Activated CD4-positive, alpha-beta T cell treated with anti-CD3 and anti-CD28 coated beads, Interleukin-2, amount 10 ng/mL, durations not matched to agents 7 days and 5 days (primary cell): ENCODE measurements at places on chromosomes 1 and 21. TPM values are rescaled to one million over a fixed set of nuclear protein-coding genes. Genes with fewer than 3 reads are reported as not detected.
A peak's percentile ranks its signal among the peaks of the same experiment; 100 is the strongest.

Gene SPATA1
- 1.7 TPM for total RNA-seq

Gene FAM167B
- total RNA-seq = 0.58 TPM

Gene A3GALT2
- total RNA-seq = not detected

DNA sequence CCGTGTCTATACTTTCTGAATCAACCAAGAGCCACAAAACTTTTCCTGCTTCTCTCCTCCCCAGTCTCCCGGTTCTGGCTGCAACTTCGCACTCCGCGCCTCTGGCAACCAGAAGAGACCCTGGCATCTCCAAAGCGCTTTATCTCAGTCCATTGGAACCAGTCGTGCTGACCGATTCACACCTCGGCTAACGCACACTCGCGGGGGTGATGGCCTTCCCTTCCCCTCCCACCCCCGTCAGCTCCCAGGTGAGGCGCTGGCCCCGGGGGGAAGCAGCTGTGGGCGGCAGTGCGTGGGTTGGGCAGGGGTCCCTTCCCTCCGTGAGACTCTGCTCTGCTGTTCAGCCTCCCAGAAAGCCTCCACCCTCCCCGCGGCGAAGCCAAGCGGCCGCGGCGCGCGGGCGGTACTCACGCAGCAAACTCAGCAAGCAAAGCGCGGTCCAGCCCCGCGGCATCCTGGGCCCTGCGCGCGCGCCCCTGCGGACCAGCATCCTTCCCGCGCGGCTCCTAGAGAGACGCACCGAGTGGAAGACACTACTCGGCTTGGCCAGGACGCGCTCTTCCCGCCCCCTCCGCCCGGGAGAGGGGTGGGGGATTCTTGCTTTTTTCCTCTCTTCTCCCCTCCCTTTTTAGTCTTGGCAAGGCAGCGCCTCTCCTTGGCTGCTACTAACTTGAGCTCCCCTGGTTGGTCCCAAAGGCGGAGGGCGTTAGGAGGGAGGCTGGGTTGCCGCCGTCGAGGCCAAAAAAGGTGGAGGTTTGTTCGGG lies at the start of gene CD34:
CD34 (minus strand) TSS at position 535 of the 764 bp plus-strand sequence; CDS start at position 490, 45 bp downstream.
- DNase-seq = peak; percentile 16

Gene ZBTB8B
- not detected for total RNA-seq

DNA sequence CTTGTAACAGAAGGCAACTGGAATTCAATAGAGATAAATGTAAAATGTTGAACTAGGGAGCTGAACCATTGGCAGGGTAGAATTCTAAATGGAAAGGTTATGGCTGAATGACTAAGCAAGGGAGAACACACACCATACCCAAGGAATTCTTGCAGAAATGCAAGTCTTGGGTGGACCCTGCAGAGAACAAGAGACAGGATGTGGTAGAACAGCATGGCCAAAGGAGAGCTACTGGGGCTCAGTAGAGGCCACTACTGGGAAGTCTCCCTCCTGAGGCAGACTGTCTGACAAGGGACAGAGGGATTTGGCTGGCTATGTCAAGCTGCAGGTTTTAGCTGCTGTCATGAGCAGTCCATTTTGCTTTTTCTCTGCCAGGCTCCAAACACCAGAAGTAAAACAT lies 180.9 kb downstream of the TNR start:
- DNase-seq = no peak

GRCh38 chr1:98027103-98027705 lies 106.4 kb upstream of the DPYD start:
- no peak for DNase-seq

Gene PDC
- total RNA-seq = not detected

GRCh38 chr21:35096959-35097358 lies 47.9 kb upstream of the RUNX1 start:
- no peak for DNase-seq

Gene RPTN
- not detected for total RNA-seq

Gene KIF26B
- total RNA-seq = not detected

GRCh38 chr1:107637101-107637500 lies 327.9 kb downstream of the VAV3 start:
- DNase-seq = no peak

DNA sequence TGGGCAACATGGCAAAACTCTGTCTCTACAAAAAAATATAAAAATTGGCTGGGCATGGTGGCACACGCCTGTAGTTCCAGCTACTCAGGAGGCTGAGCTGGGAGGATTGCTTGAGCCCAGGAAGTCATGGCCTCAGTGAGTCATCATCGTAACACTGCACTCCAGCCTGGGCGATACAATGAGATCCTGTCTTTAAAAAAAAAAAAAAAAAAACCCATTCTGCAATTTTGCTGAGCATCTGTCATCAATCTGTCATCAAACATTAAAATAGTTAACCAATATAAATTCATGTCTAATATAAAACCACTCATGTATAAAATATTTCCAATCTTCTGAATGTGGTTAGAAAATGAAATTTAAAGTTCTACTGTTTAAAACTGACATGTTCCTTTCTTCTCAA lies 56.9 kb downstream of the LPAR3 start:
- no peak for DNase-seq

GRCh38 chr1:89910268-89910667 lies 84.6 kb upstream of the ZNF326 start:
- no peak for DNase-seq

GRCh38 chr1:238492271-238492670 lies 601.5 kb upstream of the ZP4 start:
- DNase-seq = no peak

Gene DENND1B
- total RNA-seq = 22.3 TPM

- no peak for DNase-seq
These were observed 99.6 kb upstream of the CACNA1E start for GRCh38 chr1:181383695-181384094.
